ENCODE measurements at places on chromosomes 12 and 14.
A peak's percentile ranks its signal among the peaks of the same experiment; 100 is the strongest.

- no peak overlapping the region for H3K27ac ChIP-seq
- no peak overlapping the region for H3K4me3 ChIP-seq
- DNase-seq, result no peak
- peaks cover 55% of the 10 kb centered on the region for H3K27me3 ChIP-seq
- no peaks in the 10 kb centered on the region for H3K36me3 ChIP-seq
These were observed 277.6 kb downstream of the ADGRD1 start for GRCh38 chr12:131231032-131231980.

- DNase-seq, result no peak
- no peak overlapping the region for H3K4me3 ChIP-seq
- peaks cover 37% of the 10 kb centered on the region for H3K4me1 ChIP-seq
- no peaks in the 10 kb centered on the region for H3K27me3 ChIP-seq
- peaks cover 5% of the 10 kb centered on the region for H3K36me3 ChIP-seq
These were observed 1197.9 kb downstream of the VRK1 start for GRCh38 chr14:97995038-97995437.

DNA sequence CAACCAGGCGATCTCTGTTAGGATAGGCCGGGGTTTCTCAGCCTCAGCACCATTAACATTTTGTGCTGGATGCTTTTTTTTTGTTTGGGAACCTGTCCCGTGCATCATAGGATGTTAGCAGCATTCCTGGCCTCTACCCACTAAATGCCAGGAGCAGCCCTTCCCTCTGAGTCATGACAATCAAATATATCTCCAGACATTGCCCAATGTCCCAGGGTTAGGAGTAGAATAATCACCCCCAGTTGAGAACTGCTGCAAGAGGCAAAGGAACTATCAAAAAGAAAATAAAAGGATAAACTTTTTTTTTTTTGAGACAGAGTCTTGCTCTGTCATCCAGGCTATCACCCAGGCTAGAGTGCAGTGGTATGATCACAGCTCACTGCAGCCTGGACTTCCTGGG lies 76.0 kb downstream of the ACACB start:
- H3K36me3 ChIP-seq, result peaks cover 22% of the 10 kb centered on the region
- no peaks in the 10 kb centered on the region for H3K4me1 ChIP-seq
- H3K4me3 ChIP-seq, result no peak overlapping the region
- H3K27ac ChIP-seq, result no peak overlapping the region

- H3K4me3 ChIP-seq, result no peak overlapping the region
- H3K4me1 ChIP-seq, result peaks cover 7% of the 10 kb centered on the region
- H3K36me3 ChIP-seq, result peaks cover 2% of the 10 kb centered on the region
- peaks cover 4% of the 10 kb centered on the region for H3K27me3 ChIP-seq
- DNase-seq, result no peak
- no peak overlapping the region for H3K27ac ChIP-seq
These were observed 18.5 kb downstream of the MMAB start for GRCh38 chr12:109554761-109555160.

DNA sequence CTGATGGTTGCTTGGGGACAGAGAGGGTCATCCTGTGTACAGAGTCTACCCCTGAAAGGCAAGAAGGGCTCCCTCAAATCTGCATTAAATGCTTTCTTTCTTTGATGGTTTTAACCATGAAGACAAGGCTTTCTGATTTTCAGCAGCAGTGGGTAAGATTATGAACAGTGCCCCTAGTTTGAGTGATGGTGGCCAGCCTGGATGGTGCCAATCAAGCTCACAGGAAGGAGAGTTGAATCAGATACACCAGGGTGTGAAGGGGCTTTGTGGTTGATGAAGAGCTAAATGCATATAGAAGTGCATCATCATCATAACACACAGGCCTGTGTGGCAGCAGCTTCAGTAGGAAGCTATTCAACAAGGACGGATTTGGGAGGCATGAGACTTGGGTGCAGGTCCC lies 5.7 kb downstream of the KRT85 start:
- H3K36me3 ChIP-seq, result peaks cover 2% of the 10 kb centered on the region
- H3K27me3 ChIP-seq, result peaks cover 10% of the 10 kb centered on the region
- no peak overlapping the region for H3K4me3 ChIP-seq
- no peak for DNase-seq
- H3K4me1 ChIP-seq, result peaks cover 47% of the 10 kb centered on the region
- H3K27ac ChIP-seq, result no peak overlapping the region

GRCh38 chr14:74763803-74764531 lies 851 bp downstream of the YLPM1 start:
- peak overlapping the region; percentile 96 for H3K4me3 ChIP-seq
- H3K27ac ChIP-seq, result peak overlapping the region; percentile 98
- H3K4me1 ChIP-seq, result peaks cover 51% of the 10 kb centered on the region
- no peak for DNase-seq
- no peaks in the 10 kb centered on the region for H3K27me3 ChIP-seq

- H3K27me3 ChIP-seq, result no peaks in the 10 kb centered on the region
- DNase-seq, result no peak
- no peak overlapping the region for H3K27ac ChIP-seq
- peaks cover 40% of the 10 kb centered on the region for H3K36me3 ChIP-seq
These were observed 8.8 kb downstream of the MCRS1 start for GRCh38 chr12:49559011-49559675.

DNA sequence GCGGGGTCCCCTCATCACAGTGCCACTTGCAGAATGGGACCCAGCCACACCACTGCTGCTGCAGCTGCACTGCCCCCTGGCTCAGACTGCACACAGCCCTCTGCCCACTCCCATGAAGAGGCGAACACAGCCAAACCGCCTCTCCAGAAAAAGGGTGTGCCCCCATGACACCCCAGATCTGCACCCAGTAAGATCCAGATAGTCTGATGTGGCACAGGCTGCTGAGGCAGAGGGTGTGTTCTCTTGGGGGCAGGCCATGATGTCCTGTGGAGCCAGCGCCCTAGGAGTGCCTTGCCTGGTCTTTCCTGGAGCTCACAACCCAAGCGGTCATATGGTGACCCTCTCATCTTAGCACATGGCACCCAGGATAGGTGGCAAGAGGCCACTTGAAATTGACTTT lies 44.4 kb downstream of the SLC8B1 start:
- no peak overlapping the region for H3K4me3 ChIP-seq
- no peaks in the 10 kb centered on the region for H3K27me3 ChIP-seq
- no peak overlapping the region for H3K27ac ChIP-seq
- H3K4me1 ChIP-seq, result no peaks in the 10 kb centered on the region
- peaks cover 11% of the 10 kb centered on the region for H3K36me3 ChIP-seq
- no peak for DNase-seq

DNA sequence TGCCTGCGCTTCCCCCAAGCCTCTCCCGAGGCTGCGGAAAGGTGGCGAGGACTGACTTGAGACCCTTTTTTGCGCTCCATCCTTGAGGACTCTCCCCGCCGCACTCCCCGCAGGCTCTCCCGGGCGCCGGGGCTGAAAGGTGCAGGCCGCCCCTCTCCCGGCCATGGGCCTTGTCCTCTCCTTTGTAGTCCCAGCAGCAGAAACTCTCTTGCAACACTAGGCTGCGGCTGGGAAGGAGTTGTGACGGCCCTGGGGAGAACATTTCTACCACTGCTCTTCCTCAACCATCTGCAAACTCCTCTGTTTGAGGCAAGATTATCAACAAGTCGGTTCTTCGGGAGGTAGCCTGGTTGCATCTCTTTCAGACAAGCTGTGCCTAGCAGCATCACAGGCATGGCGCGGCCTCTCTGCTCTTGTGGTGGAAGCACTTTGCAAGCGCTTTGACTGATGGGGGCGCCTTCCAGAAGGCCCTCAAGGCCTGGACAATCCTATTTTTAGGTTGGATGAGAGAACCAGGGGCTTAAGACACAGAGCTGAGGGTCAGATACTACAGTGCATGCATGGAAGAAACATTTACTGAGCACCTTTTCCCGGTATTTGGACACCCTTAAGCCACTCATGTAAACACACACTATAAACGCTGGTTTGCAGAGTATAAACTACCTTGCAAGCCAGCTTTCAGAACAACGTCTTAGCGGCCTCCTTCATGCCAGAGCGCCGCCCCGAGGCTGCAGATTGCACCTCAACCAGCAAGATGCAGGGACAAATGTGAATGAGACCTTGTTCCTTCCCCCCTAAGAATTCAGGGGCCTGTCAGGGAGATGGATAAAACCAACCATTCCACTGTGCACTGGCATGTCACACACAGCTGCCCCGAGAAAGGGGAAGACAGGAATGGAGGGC lies 1.2 kb upstream of the PRIMA1 start:
- no peak for DNase-seq
- no peak overlapping the region for H3K4me3 ChIP-seq
- H3K36me3 ChIP-seq, result no peaks in the 10 kb centered on the region
- no peak overlapping the region for H3K27ac ChIP-seq
- no peaks in the 10 kb centered on the region for H3K4me1 ChIP-seq

- H3K27me3 ChIP-seq, result no peaks in the 10 kb centered on the region
- peak overlapping the region; percentile 30 for H3K27ac ChIP-seq
- no peak for DNase-seq
- H3K4me1 ChIP-seq, result peaks cover 85% of the 10 kb centered on the region
These were observed 35.8 kb downstream of the SUSD6 start for GRCh38 chr14:69647213-69647612.

DNA sequence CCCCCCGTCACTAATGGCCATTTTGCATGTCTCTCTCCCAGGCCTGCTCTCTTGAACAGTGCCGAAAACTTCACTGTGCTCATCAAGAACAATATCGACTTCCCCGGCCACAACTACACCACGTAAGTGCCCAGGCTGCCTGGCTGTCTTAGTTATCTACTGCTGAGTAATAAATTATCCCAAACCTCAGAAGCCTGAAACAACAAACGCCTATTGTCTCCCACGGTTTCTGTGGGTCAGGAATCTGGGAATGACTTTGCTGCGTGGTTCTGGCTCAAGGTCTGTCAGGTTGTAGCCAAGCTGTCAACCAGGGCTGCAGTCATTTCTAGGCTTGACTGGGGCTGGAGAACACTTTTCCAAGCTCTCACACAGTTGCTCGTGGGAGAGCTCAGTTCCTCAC lies 32.6 kb downstream of the P2RX7 start:
- no peak overlapping the region for H3K4me3 ChIP-seq
- no peak for DNase-seq
- H3K27me3 ChIP-seq, result no peaks in the 10 kb centered on the region
- no peaks in the 10 kb centered on the region for H3K4me1 ChIP-seq
- peaks cover 13% of the 10 kb centered on the region for H3K36me3 ChIP-seq

- no peak overlapping the region for H3K4me3 ChIP-seq
- DNase-seq, result no peak
- H3K27me3 ChIP-seq, result no peaks in the 10 kb centered on the region
- H3K27ac ChIP-seq, result no peak overlapping the region
These were observed 81.9 kb upstream of the CCND2 start for GRCh38 chr12:4191642-4192041.

- H3K27me3 ChIP-seq, result peaks cover 84% of the 10 kb centered on the region
- no peak for DNase-seq
- no peak overlapping the region for H3K4me3 ChIP-seq
- no peaks in the 10 kb centered on the region for H3K4me1 ChIP-seq
- peaks cover 2% of the 10 kb centered on the region for H3K36me3 ChIP-seq
These were observed 118.0 kb upstream of the TMEM260 start for GRCh38 chr14:56461276-56462275.

DNA sequence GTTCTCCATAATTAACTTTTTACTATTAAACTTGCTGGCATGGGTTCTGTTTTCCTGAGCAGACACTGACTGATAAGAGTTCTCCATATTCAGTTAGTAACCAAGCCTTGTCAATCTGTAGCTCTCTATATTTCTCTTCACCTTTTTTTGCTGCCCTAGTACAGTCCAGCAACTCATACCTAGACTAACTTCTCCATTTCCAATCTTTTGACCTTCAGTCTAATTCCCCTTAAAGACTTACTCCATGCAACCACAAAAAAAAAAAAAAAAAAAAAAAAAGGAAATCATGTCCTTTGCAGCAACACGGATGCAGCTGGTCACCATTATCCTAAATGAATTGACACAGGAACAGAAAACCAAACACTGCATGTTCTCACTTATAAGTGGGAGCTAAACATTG lies 125.7 kb upstream of the KRAS start:
- peaks cover 2% of the 10 kb centered on the region for H3K36me3 ChIP-seq
- no peak overlapping the region for H3K4me3 ChIP-seq
- DNase-seq, result no peak

DNA sequence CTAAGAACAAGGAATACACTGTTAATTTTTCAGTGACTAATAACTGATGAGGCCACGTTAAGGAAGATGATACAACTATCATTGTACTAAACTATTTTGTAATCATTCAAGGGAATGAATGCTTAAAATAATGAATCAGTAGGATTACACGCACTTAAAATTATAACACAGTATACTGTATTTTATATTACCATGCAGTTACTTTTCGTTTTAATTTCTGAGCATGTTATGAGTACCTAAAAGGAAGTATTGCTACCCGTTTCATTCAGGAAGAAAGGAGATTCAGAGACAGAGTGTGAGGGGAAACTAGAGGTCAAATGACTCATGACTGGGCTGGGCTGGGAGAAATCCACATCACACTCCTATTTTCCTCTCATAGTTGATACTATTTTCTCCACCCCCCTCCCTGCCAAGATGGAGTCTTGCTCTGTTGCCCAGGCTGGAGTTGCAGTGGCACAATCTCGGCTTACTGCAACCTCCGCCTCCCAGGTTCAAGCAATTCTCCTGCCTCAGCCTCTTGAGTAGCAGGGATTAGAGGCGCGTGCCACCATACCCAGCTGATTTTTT lies 202.0 kb downstream of the PPM1H start:
- no peaks in the 10 kb centered on the region for H3K36me3 ChIP-seq
- no peak for DNase-seq
- no peak overlapping the region for H3K27ac ChIP-seq
- H3K4me3 ChIP-seq, result no peak overlapping the region
- H3K27me3 ChIP-seq, result no peaks in the 10 kb centered on the region

- H3K4me3 ChIP-seq, result no peak overlapping the region
- H3K4me1 ChIP-seq, result no peaks in the 10 kb centered on the region
- H3K27me3 ChIP-seq, result peaks cover 9% of the 10 kb centered on the region
- H3K27ac ChIP-seq, result no peak overlapping the region
These were observed 20.1 kb upstream of the PRICKLE1 start for GRCh38 chr12:42609605-42610004.

GRCh38 chr14:64508215-64508776 lies 3.7 kb downstream of the ZBTB1 start:
- DNase-seq, result no peak
- H3K4me1 ChIP-seq, result peaks cover 75% of the 10 kb centered on the region
- H3K36me3 ChIP-seq, result peaks cover 34% of the 10 kb centered on the region
- H3K4me3 ChIP-seq, result peak overlapping the region; percentile 91
- H3K27me3 ChIP-seq, result no peaks in the 10 kb centered on the region

DNA sequence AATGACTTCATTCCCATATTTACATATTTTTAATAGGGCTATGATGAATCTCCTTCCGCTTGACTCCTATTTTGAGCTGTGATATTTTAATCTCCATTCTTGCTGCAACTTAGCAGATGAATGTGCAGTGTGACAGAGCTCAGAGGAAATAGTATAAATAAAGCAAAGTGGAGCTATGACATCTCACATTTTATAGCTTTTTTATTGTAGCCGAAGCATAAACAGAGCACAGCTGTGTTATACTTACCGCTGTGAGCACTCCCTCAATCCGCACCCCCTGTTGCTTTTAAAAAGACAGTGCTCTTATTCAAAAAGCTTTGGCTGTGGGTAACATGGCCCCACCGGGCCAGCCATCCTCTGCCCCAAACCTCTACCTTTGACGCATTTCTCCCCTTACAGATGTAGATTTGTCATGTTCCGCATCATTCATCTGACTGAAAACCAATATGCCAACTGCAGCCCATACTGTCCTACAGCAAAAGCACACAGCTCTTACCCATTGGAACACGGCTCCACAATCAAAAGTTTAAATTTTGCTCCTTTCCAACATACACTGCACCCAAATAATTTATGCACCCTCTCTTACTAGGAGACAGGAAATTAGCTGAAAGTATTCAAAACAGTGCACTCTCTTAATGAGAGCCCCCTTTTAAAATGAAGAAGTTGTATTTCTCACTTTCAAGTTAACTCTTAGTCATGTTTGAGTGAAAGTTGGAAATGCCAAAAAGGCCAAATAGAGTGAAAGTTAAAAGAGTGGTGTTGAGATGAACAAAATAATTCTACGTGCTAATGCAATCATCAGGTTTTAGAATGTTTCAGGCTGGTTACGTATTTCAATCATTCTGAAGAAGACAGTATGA lies 429.3 kb upstream of the SOX5 start:
- no peak overlapping the region for H3K27ac ChIP-seq
- no peaks in the 10 kb centered on the region for H3K27me3 ChIP-seq
- no peak for DNase-seq
- H3K4me3 ChIP-seq, result no peak overlapping the region
- no peaks in the 10 kb centered on the region for H3K36me3 ChIP-seq
